Pancreas (tissue), 10 donors: ENCODE measurements at places on chromosomes 7 and 10. TPM values are rescaled to one million over a fixed set of nuclear protein-coding genes. Genes with fewer than 3 reads are reported as not detected.

The ASAH2 gene
- polyA plus RNA-seq = 0.82 TPM

The ZNF467 gene
- polyA plus RNA-seq = 18.6 TPM

The ABCB4 gene
- 0.11 TPM for polyA plus RNA-seq

The GIMAP1 gene
- 2.0 TPM for polyA plus RNA-seq

The ABCC2 gene
- 1.4 TPM for polyA plus RNA-seq

The SPOCK2 gene
- 2.0 TPM for polyA plus RNA-seq

The CTTNBP2 gene
- polyA plus RNA-seq = 10.4 TPM

The TMEM196 gene
- polyA plus RNA-seq = 1.3 TPM

The SEMA4G gene
- polyA plus RNA-seq = 36.4 TPM

The PURB gene
- 8.0 TPM for polyA plus RNA-seq

The NEUROG3 gene
- not detected for polyA plus RNA-seq

The ZNF479 gene
- polyA plus RNA-seq = not detected
